Right atrium auricular region (tissue), 2 donors: ENCODE measurements at places on chromosomes 7 and 10. TPM values are rescaled to one million over a fixed set of nuclear protein-coding genes. Genes with fewer than 3 reads are reported as not detected.

Gene PRKAR2B
- 30.4 TPM for total RNA-seq

Gene BMPER
- total RNA-seq: 3.0 TPM

Gene NUDT13
- 1.5 TPM for total RNA-seq

- no peak for DNase-seq
Observed at GRCh38 chr7:95276114-95276513, 48.2 kb downstream of the PON1 start.

Gene DKK1
- not detected for total RNA-seq

DNA sequence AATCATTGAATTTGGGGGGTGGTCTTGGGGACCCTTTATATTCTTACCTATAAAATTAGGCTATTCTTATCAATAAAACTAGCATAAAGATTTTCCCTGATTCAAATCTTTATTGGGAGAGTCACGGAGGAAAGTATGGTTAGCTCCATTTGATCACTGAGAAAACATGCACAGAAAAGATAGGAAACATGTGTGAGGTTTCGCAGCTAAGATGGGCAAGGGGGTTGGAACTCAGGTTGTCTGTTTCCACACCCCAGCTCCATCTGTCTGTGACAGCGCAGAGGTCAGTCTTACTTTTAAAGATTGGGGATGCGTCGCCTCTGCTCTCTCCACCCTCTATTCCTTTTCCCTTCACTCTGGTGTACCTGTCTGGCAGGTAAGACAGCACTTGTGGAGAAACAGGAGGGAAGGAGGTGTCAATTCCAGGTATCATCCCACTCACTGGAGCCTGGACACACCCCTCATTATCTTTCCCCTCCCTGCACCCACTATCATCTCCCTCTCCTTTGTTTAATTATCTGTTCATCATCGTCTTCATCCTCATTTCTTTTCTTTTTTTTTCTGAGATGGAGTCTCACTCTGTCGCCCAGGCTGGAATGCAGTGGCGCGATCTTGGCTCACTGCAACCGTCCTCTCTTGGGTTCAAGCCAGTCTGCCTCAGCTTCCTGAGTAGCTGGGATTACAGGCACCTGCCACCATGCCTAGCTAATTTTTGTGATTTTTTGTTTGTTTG lies 2.4 kb upstream of the DENND10 start:
- DNase-seq: no peak

Gene POU6F2
- 0.85 TPM for total RNA-seq

- no peak for DNase-seq
Observed at GRCh38 chr7:138886501-138886917, 88.5 kb upstream of the ATP6V0A4 start.

GRCh38 chr10:85741626-85742300 lies 624.8 kb downstream of the GRID1 start:
- no peak for DNase-seq

- no peak for DNase-seq
Observed at GRCh38 chr10:92082583-92083280, 159.2 kb downstream of the BTAF1 start.

Gene ACHE
- 5.4 TPM for total RNA-seq

DNA sequence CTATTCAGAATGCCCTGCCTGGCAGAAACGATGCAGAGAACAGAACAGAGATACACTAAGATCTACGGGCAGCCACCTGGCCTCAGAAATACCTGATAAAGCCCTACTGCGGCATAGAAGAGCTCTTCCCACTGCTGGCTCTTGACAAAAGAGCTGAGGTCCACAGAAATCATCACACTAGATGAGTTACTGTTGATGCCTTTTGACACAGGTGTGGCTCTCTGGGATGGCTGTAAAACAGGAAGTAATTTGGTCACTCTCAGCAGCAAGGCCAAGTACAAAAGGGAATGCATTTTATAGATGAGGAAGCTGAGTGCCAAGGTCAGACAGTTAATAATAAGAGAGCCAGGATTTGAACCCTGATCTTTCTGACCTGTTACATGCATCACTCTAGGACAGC lies 35.0 kb upstream of the ACSL5 start:
- no peak for DNase-seq

Gene HYAL4
- not detected for total RNA-seq

DNA sequence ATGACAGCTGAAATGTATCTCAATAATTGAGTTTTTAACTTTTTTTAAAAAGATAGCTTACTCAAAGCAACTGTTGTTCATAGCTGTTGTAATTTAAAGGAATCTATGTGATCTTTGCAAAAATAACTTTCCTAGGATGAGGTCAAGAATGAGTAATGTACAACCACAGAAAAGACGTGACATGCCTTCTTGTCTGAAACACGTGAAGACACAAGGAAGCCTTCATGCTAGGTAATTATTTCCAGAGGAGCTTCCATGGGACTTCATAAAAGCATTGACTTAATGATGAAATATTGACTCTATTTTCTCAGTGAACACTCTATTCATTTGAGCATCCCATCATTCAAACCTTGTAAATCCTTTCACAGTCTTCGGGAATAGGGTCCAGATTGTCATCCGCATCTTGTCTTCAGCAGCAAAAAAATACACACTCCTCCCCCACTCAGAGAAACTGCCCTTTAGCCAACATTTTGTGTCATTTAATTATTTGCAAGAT lies 528.0 kb downstream of the NRG3 start:
- DNase-seq: no peak

GRCh38 chr7:130942211-130942964 lies 208.4 kb upstream of the KLF14 start:
- no peak for DNase-seq

Gene C10orf53
- total RNA-seq: not detected

GRCh38 chr7:115070311-115070710 lies 148.4 kb downstream of the MDFIC start:
- DNase-seq: no peak

GRCh38 chr10:116548301-116548700 lies 2.6 kb downstream of the PNLIP start:
- no peak for DNase-seq

DNA sequence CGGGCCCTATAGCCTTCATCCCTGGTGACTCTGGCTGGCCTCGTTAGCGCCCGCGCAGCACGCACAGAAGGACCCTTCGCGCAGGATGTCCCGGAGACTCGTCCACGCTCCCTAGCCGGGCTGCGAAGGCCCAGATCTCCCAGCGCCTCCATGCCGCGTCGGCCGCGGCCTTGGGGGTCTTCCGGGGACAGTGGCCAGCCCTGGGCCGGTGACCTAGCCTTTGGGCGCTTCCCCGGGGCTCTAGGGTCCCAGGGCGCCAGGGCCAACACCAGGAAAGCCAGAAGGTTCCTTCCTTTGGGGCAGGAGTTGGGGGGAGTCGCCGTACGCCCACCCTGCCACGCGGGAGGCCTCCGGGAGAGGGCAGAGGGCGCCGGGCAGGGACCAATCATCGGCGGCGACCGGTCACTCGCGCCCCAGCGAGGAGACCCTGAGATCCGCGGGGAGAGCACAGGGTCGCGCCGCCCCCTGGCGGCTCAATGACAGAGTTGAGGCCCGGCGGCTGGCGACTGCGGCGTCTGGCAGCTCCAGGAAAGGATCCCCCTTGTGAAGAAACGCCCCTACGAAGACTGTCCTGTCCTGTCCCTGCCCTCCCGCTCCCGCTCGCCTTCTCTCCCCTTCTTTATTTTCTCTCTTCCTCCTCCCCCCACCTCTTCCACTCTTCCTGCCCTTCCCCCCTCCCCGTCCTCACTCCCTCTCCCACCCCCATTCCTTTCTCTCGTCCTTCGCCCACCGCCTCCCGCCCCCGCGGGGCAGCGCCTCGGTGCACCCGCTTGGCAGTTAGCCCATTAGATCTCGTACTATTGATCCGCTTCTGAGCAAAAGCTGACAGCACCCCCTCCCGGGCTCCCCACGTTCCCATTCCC lies 62.3 kb upstream of the LBX1 start:
- DNase-seq: no peak

- DNase-seq: no peak
Observed at GRCh38 chr10:42594246-42594650, 44.1 kb downstream of the ZNF33B start.

GRCh38 chr10:78664929-78665553 lies 403.7 kb upstream of the ZMIZ1 start:
- DNase-seq: no peak
